ENCODE measurements at places on chromosomes 1 and 21.
A peak's percentile ranks its signal among the peaks of the same experiment; 100 is the strongest.

- DNase-seq = no peak
These were observed 9.1 kb upstream of the PDIK1L start for GRCh38 chr1:26102526-26102925.

- DNase-seq = no peak
These were observed 52.4 kb upstream of the LRP8 start for GRCh38 chr1:53380296-53380695.

DNA sequence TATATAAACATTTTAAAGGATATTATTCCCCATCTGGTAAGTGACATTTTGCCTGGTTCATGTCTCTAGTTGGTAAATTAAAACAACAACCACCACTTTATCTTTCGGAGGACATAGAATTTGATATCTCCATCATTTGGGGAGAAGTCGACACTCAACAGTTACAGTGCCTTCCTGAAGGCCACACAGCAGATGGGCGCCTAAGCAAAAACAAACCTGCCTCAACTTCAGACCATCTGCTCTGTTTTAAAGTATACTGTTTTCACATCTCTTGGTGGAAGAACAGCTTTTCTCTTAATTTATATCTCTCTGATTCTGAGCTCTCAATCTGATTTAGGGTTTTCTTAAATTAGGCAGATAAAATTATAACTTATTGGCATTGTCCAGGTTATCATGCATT lies 282.2 kb downstream of the RYR2 start:
- no peak for DNase-seq

GRCh38 chr21:41048145-41048544 lies 119.8 kb upstream of the BACE2 start:
- DNase-seq = no peak

DNA sequence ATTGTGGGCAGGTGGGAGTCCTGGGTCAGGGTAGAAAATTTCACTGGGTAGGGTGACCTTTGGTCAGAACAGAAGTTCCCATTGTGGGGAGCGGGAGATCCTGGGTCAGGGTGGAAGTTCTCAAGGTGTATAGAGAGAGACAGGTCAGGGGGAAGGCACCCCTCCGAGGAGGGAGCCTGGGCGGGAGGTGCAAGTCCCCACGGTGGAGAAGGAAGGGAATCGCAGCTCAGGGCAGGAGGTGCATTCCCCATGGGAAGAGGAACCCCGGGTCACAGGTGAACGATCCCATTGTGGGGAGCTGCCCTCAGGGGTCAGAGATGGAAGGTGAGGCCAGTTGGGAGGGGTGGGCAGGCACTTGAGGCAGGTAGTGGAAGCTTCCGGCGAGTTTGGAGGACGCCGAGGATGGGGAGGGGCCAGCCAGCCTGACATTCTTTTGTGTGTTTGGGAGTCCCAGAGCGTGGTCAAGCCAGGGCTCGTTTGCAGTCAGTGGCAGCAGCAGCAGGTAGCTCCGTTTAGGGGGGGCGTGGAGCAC lies 637 bp downstream of the LYPLA2 start:
- peak; percentile 58 for DNase-seq

DNA sequence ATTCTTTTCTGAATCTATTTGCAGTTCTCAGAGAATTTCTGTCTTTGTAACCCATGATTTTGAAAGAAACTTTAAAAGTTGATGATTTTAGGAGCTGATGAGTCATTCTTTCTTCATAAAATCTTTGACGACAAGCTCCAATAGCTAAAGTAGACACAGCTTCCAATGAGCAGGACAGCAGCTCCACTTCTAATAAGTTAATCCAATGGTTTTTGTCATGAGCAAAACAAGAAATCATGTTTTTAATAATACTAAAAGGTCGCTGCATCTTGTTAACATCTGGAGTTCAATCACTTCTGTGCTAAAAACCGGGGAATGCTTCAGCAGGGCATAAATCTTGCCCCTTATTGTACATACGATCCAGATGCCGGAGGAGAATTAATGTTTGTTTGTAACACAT lies 48.9 kb upstream of the GORAB start:
- no peak for DNase-seq

GRCh38 chr1:89935235-89935634 lies 59.7 kb upstream of the ZNF326 start:
- DNase-seq = no peak
